ENCODE measurements at places on chromosomes 16 and 17. TPM values are rescaled to one million over a fixed set of nuclear protein-coding genes. Genes with fewer than 3 reads are reported as not detected.

DNA sequence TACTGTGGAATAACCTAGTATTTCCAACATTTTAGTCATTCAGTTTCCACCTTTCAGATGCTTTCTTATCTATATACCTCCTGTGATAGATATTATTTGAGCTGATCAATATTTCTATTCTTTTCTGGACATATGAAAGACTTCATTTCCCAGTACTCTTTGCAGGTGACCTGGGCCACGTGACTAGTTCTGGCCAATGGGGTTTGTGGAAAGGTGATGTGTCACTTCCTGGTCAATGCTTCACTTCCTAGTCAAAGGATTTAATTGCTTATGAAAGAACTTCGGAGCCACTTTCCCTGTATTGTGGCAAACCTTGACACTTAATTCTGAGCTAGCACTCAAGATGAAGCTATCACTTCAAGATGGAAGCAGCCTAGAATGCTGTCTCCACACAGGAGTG, 248.9 kb upstream of the FOXF1 start:
- DNase-seq = no peak

- no peak for DNase-seq
Measured at GRCh38 chr17:2089021-2089422, 34.1 kb downstream of the HIC1 start.

- DNase-seq = no peak
Measured at GRCh38 chr16:24988593-24989338, 26.4 kb downstream of the ARHGAP17 start.

PRM1 gene
- not detected for total RNA-seq

GRCh38 chr17:12637745-12638651, 27.7 kb upstream of the MYOCD start:
- no peak for DNase-seq

DNA sequence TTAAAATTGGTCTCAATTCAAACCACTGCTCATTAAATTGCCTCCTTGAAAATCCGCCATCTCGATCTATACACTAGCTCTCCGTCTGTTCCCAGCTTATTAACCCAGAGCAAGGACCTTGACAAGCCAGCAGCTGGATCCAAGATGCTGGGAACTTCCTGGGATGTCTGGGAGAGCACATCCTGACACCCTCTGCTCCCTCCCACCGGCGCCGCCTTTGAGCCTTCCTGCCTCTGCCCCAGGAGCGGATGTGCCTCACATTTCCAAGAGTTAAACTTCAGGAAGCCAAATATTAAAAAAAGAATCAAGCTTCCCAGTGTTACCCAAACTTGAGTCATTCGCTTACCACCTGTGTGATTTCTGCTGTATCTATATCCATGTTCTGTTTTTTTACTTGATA, 107.9 kb downstream of the HAPSTR1 start:
- no peak for DNase-seq

DNA sequence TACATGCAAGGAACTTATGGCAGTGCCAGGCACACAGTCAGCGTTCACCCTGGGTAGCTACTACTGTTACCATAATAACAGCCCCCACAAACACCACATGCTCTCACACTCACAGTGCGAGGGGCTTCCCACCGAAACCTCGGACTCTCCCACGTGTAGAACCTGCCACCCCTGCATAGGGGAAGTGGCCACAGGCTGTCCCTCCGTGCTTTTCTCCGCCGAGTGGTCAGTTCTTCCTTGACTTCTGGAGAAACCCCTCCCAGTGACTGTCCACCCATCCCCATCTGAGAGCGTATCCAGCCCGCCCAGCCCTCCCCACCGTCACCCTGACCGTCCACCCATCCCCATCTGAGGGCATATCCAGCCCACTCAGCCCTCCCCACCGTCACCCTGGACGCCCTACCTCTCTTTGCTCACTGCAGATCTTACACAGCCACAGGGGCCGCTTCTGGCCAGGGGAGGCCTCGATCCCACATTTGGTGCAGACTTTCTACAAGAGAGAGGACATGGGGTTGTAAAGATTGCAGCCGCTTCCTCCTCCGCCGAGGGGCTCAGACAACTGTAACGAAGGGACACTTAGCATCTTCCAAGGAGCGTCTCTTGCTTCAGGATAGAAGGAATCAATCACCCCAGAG, 71.1 kb downstream of the RPH3AL start:
- DNase-seq = no peak

GRCh38 chr17:49984283-49984682, 10.7 kb downstream of the DLX3 start:
- no peak for DNase-seq
